Endodermal cell (in vitro differentiated cells): ENCODE measurements at places on chromosomes 12 and 14.
A peak's percentile ranks its signal among the peaks of the same experiment; 100 is the strongest.

GRCh38 chr12:75959506-75959905 is 72.1 kb downstream of the PHLDA1 start:
- no peaks in the 10 kb centered on the region for H3K36me3 ChIP-seq
- H3K4me1 ChIP-seq: peaks cover 10% of the 10 kb centered on the region
- no peak for DNase-seq
- H3K4me3 ChIP-seq: no peak overlapping the region
- H3K27ac ChIP-seq: no peak overlapping the region

GRCh38 chr14:60720391-60720790 is 3.8 kb downstream of the SIX4 start:
- peaks cover 8% of the 10 kb centered on the region for H3K4me1 ChIP-seq
- DNase-seq: no peak
- no peak overlapping the region for H3K27ac ChIP-seq
- peaks cover 18% of the 10 kb centered on the region for H3K36me3 ChIP-seq

- no peak for DNase-seq
- H3K36me3 ChIP-seq: no peaks in the 10 kb centered on the region
- H3K27ac ChIP-seq: peak overlapping the region; percentile 14
- peaks cover 8% of the 10 kb centered on the region for H3K27me3 ChIP-seq
Observed at GRCh38 chr14:33393231-33393894, 454.7 kb downstream of the NPAS3 start.

- H3K4me3 ChIP-seq: no peak overlapping the region
- peak; percentile 19 for DNase-seq
- peaks cover 3% of the 10 kb centered on the region for H3K4me1 ChIP-seq
- H3K27ac ChIP-seq: no peak overlapping the region
Observed at GRCh38 chr12:107512391-107512790, 173.2 kb upstream of the PWP1 start.

- no peak for DNase-seq
- no peaks in the 10 kb centered on the region for H3K36me3 ChIP-seq
- peaks cover 23% of the 10 kb centered on the region for H3K4me1 ChIP-seq
- H3K4me3 ChIP-seq: no peak overlapping the region
- H3K27me3 ChIP-seq: no peaks in the 10 kb centered on the region
Observed at GRCh38 chr12:113855998-113856397, 110.1 kb downstream of the RBM19 start.

DNA sequence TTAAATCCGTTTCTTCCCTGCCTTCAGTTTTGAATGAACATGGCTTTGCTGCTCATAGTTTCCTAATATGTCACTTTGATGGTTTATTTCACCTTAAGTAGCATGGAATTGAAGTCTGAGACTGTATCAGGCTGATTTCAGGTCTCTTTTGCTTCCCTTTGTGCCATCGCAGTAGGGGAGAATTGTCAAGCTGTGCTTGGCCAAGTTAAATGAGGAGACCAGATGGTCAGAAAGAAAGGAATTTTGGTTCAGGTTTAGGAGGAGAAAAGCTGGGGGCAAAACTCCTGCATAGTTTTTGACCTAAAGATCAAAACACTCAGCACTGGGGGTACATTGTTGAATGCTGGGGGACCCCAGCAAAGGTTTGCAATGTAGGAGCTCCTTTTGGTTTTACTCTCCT is 398.4 kb downstream of the NUAK1 start:
- no peak overlapping the region for H3K4me3 ChIP-seq
- no peaks in the 10 kb centered on the region for H3K36me3 ChIP-seq
- H3K4me1 ChIP-seq: peaks cover 25% of the 10 kb centered on the region
- peak overlapping the region; percentile 80 for H3K27ac ChIP-seq
- no peaks in the 10 kb centered on the region for H3K27me3 ChIP-seq

GRCh38 chr14:20440882-20441281 is 4.9 kb upstream of the KLHL33 start:
- H3K27ac ChIP-seq: no peak overlapping the region
- no peaks in the 10 kb centered on the region for H3K27me3 ChIP-seq
- H3K36me3 ChIP-seq: peaks cover 16% of the 10 kb centered on the region
- H3K4me1 ChIP-seq: no peaks in the 10 kb centered on the region
- no peak for DNase-seq

GRCh38 chr12:52952076-52952801 is 3.3 kb downstream of the KRT18 start:
- H3K27ac ChIP-seq: no peak overlapping the region
- peak; percentile 71 for DNase-seq
- peak overlapping the region; percentile 95 for H3K4me3 ChIP-seq
- peaks cover 37% of the 10 kb centered on the region for H3K36me3 ChIP-seq
- no peaks in the 10 kb centered on the region for H3K27me3 ChIP-seq
- peaks cover 3% of the 10 kb centered on the region for H3K4me1 ChIP-seq

DNA sequence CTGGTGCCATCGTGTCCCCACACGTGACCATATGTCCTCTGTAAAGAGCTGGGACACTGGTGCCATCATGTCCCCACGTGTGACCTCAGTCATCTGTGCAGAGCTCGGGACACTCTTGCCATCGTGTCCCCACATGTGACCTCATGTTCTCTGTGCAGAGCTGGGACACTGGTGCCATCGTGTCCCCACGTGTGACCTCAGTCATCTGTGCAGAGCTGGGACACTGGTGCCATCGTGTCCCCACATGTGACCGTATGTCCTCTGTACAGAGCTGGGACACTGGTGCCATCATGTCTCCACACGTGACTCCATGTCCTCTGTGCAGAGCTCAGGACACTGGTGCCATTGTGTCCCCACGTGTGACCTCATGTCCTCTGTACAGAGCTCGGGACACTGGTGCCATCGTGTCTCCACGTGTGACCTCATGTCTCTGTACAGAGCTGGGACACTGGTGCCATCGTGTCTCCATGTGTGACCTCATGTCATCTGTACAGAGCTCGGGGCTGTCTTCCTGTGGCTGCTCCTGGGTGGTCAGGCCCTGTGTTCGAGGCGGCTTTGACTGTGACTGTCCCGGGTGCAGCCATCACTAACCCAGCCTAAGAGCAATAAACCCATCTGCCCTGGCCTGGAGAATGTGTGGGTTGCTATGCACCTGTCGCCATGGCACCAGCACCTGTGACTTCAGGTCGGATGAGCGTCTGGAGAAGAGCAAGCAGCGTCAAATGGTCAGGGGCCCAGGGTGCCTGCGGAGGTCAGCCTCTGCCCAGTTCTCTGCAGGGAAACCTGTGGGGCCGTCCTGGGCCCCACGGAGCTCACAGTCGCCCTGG is 334.4 kb downstream of the ADGRD1 start:
- H3K27me3 ChIP-seq: no peaks in the 10 kb centered on the region
- H3K4me3 ChIP-seq: no peak overlapping the region
- H3K27ac ChIP-seq: no peak overlapping the region
- DNase-seq: peak; percentile 35
- no peaks in the 10 kb centered on the region for H3K36me3 ChIP-seq

- peak; percentile 92 for DNase-seq
- no peak overlapping the region for H3K4me3 ChIP-seq
- H3K27ac ChIP-seq: no peak overlapping the region
- H3K4me1 ChIP-seq: no peaks in the 10 kb centered on the region
- no peaks in the 10 kb centered on the region for H3K27me3 ChIP-seq
- H3K36me3 ChIP-seq: no peaks in the 10 kb centered on the region
Observed at GRCh38 chr12:51721282-51721940, 127.1 kb downstream of the FIGNL2 start.

GRCh38 chr12:87960566-87960965 is 68.6 kb downstream of the C12orf50 start:
- no peaks in the 10 kb centered on the region for H3K36me3 ChIP-seq
- no peak for DNase-seq

GRCh38 chr14:104885031-104885972 is 20.2 kb downstream of the CEP170B start:
- H3K27me3 ChIP-seq: no peaks in the 10 kb centered on the region
- H3K4me3 ChIP-seq: no peak overlapping the region
- no peaks in the 10 kb centered on the region for H3K4me1 ChIP-seq
- H3K27ac ChIP-seq: no peak overlapping the region

DNA sequence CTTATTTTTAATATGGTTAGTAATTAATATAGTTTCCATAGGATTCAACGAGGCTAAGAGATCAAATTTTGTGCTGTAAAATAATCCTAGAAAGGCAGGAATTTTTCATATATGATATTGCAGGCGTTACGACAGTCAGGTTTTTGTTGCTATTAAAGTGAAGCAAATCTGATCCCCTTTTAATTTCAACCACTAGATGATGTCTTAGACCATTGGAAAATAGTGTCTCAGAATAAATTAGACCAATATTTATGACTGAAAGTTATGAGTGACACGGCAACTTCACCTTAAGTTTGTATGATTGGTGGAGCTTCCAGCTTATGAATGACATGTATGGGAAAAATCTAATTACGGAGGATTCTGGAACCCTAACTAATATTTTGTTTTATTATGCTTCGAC is 2.5 kb downstream of the TPH2 start:
- H3K36me3 ChIP-seq: no peaks in the 10 kb centered on the region
- peaks cover 9% of the 10 kb centered on the region for H3K4me1 ChIP-seq
- no peak overlapping the region for H3K27ac ChIP-seq
- DNase-seq: no peak

- H3K4me1 ChIP-seq: no peaks in the 10 kb centered on the region
- H3K27ac ChIP-seq: no peak overlapping the region
- no peak overlapping the region for H3K4me3 ChIP-seq
- H3K36me3 ChIP-seq: no peaks in the 10 kb centered on the region
- peak; percentile 58 for DNase-seq
- H3K27me3 ChIP-seq: no peaks in the 10 kb centered on the region
Observed at GRCh38 chr14:105944632-105945610, 418.5 kb downstream of the TMEM121 start.

DNA sequence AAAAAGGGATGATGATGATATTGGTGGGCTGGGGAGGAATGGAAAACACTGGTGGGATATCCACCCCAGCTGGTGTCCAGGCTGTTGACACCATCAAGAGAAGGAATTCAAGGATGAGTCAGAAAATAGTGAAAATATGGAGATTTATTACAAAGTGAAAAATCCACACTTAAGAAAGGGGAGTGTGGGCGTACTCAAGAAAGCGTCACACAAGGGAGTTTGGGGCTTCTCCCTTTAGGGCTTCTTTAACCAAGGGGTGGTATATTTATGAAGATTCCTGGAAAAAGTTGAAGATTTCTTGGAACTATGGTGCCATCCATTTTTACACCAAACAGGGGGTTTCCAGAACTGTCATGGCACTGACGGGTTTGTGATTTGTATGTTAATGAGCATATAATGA is 63.1 kb upstream of the ARID2 start:
- H3K27me3 ChIP-seq: peaks cover 56% of the 10 kb centered on the region
- peaks cover 15% of the 10 kb centered on the region for H3K4me1 ChIP-seq
- DNase-seq: no peak
- H3K27ac ChIP-seq: no peak overlapping the region
- H3K36me3 ChIP-seq: no peaks in the 10 kb centered on the region

GRCh38 chr14:69726761-69727511 is 40.0 kb upstream of the SRSF5 start:
- no peaks in the 10 kb centered on the region for H3K4me1 ChIP-seq
- no peaks in the 10 kb centered on the region for H3K36me3 ChIP-seq
- peaks cover 9% of the 10 kb centered on the region for H3K27me3 ChIP-seq
- peak; percentile 94 for DNase-seq
- H3K4me3 ChIP-seq: peak overlapping the region; percentile 45
- H3K27ac ChIP-seq: no peak overlapping the region

- no peak overlapping the region for H3K4me3 ChIP-seq
- no peak overlapping the region for H3K27ac ChIP-seq
- H3K27me3 ChIP-seq: peaks cover 57% of the 10 kb centered on the region
- no peak for DNase-seq
Observed at GRCh38 chr14:88359500-88359899, 26.0 kb upstream of the SPATA7 start.

GRCh38 chr14:52840877-52841276 is 49.5 kb upstream of the GNPNAT1 start:
- no peaks in the 10 kb centered on the region for H3K27me3 ChIP-seq
- DNase-seq: no peak
- no peak overlapping the region for H3K4me3 ChIP-seq
- H3K36me3 ChIP-seq: no peaks in the 10 kb centered on the region
- H3K4me1 ChIP-seq: peaks cover 16% of the 10 kb centered on the region
- H3K27ac ChIP-seq: no peak overlapping the region

GRCh38 chr14:56150645-56151345 is 32.6 kb downstream of the PELI2 start:
- DNase-seq: no peak
- no peaks in the 10 kb centered on the region for H3K27me3 ChIP-seq
- no peak overlapping the region for H3K27ac ChIP-seq
- H3K4me1 ChIP-seq: no peaks in the 10 kb centered on the region
- no peak overlapping the region for H3K4me3 ChIP-seq

DNA sequence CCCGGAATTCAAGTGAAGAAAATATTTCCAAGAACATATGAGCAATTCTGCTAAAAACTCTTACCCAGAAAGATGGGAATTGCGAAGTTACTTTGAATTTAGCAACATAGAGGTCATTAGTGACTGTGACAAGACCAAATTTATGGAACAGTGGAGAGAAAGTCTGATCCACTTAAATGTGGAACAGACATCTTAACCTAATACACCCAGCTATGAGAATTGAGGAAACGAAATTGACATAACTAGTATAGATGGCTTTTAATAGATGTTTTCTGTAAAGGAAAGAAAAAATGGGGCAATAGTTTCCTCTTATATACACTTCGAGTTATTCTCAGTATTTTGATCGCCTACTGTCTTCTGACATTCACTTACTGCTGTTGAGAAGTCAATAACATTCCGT is 4.6 kb downstream of the OVCH1 start:
- H3K4me3 ChIP-seq: no peak overlapping the region
- no peak for DNase-seq
- H3K36me3 ChIP-seq: no peaks in the 10 kb centered on the region
- no peaks in the 10 kb centered on the region for H3K27me3 ChIP-seq
- H3K27ac ChIP-seq: no peak overlapping the region

DNA sequence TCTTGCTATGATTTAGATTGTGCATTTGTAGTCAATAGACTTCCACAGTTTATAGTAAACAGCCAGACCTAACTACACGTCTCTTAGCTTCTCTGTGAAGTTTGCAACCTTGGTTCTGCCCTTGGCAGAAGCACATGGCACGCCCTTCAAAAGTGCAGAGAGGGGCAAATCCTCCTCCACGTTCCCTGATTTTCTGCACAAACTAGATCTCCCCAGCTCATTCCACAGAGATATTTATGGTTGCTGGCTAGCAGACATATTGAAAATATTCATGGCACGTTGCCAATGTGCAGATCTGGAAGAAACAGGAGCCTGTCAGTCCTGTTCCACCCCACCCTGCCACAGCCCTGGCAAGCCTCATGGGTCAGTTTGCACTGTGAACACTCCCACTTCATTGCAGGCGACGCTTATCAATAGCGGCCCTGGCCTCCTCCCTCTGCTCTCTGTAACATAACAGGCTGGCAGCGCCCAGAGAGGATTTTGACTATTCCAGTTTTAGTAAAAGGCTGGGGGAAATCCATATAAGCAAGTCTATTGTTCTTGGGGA is 6.5 kb upstream of the LGALS3 start:
- no peak overlapping the region for H3K27ac ChIP-seq
- no peaks in the 10 kb centered on the region for H3K36me3 ChIP-seq
- no peak for DNase-seq

DNA sequence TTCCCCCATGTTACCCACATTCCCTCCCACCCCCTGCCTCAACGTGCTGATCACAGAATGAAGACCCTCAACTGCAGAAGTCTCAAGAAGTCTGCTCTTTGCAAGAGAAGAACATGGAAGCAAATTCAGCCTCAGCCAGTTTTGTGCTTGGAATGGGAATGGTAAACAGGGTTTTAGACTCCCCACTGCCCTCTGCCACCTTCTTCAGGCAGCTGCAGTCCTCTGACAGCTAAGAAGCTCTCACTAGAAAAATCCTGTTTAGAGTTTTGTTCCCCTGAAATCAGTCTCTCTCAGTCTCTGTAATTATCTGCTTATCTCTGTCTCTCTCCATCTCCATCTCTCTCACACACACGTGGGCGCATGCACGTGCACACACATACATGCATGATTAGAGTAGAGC is 85.4 kb downstream of the CRACR2A start:
- H3K4me3 ChIP-seq: no peak overlapping the region
- H3K4me1 ChIP-seq: no peaks in the 10 kb centered on the region
- H3K36me3 ChIP-seq: no peaks in the 10 kb centered on the region
- H3K27me3 ChIP-seq: no peaks in the 10 kb centered on the region
- DNase-seq: no peak
- no peak overlapping the region for H3K27ac ChIP-seq
